ENCODE measurements at places on chromosomes 4 and X.

- DNase-seq, result peak; percentile 66
Measured at GRCh38 chr4:41692717-41693345, 55.7 kb downstream of the PHOX2B start.

DNA sequence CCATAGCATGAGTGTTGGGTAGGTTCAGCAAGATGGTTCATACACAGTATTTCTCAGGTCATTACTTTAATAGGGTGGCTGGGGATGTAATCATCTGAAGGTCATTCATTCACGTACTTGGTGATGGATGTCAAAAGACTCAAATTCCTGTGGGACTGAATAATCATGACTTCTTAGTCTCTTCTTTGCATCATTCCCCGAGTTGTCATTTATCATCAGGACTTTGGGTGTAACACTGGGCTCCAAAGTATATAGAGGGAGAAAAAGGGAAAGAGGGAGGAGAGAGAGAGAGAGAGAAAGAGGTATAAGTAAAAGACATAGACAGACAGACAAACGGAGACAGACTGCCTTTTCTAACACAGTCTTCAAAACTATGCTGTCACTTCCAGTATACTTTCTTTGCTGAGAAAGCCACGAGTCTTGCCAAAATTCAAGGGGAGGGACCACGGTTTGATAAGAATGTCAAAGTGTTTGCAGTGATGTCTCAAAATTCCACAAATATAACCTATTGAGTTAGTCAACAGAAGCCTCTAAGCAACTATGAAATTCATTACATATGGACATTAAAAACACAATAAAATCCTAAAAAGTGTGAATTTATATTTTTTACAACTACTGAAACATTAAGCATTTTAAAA lies 55.9 kb downstream of the UGT2A3 start:
- DNase-seq, result no peak

GRCh38 chrX:148448686-148449085 lies 51.7 kb upstream of the AFF2 start:
- DNase-seq, result no peak

DNA sequence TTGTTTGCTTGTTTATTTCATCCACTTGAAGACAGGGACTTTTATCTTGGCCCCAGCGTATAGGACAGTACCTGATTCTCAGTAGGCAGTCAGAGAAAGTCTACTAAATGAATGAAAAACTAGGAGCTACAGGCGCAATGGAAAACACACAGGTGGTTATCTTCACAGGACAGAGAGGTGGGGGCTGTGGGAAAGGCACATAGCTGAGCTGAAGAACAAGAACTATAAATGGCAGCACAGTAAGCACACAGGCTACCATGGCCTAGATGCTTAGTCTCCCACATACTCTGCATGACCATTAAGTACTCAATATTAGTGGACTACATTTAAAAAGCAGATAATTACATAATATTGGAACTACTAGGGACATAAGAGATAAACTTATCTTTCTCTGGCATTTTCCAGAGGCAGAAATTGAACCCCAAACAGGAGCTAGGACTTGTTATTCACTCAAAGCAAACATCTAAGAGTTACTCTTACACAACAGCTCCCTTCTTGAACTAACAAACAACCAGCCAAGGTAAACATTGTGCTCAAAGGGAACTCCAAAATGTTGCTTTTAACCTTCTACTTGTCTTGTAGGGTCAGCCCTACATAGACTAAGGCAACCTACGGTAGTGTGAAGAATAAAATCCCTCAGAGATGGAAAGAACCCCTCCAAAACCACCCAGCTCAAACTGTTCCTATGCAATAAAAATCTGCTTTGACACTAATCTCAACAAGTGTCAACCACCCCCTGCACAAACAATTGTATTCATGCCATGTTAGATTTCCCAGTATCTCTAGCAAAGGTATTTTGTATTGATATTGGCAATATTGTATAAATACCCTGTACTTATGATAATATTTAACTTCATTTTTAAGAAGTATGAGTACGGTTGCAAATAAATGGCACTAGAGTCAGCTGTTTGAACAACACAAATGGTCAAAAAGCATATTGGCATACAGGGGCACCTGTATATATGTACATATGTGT lies 593.6 kb downstream of the KLHL13 start:
- DNase-seq, result no peak

DNA sequence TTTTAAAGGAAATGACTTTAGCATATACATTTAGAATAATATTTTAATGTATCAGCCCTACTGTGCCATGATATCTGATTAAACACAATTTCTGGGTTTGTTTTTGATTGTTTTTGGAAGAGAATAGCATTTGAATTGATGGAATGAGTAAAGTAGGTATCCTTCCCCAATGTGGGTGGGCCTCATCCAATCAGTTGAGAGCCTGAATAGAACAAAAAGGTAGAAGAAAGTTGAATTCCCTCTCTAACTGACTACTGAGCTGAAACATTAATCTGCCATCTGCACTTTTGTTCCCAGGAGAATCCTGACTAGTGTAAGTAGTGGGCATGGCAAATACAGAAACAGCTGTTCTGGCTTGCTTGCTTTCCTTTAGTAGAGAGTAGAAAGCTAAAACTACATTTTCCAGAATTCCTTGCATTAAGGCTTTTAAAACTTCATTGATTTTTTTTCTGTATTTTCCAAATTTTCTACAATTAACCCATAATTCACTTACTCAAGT lies 9.7 kb upstream of the SEC24D start:
- DNase-seq, result no peak

- no peak for DNase-seq
Measured at GRCh38 chr4:182062458-182062857, 180.7 kb upstream of the TENM3 start.

- DNase-seq, result no peak
Measured at GRCh38 chrX:39766085-39766726, 331.6 kb downstream of the BCOR start.

DNA sequence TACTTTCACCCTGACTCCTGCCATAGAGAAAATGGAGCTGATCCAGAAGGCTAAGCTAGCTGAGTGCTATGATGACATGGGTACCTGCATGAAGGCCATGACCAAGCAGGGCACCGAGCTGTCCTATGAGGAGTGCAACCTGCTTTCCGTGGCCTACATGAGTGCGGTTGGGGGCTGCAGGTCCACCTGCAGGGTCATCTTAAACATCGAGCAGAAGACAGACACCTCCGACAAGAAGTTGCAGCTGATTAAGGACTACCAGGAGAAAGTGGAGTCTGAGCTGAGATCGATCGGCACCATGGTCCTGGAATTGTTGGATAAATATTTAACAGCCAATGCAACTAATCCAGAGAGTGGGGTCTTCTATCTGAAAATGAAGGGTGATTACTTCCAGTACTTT lies 438.0 kb downstream of the TMA16 start:
- no peak for DNase-seq

DNA sequence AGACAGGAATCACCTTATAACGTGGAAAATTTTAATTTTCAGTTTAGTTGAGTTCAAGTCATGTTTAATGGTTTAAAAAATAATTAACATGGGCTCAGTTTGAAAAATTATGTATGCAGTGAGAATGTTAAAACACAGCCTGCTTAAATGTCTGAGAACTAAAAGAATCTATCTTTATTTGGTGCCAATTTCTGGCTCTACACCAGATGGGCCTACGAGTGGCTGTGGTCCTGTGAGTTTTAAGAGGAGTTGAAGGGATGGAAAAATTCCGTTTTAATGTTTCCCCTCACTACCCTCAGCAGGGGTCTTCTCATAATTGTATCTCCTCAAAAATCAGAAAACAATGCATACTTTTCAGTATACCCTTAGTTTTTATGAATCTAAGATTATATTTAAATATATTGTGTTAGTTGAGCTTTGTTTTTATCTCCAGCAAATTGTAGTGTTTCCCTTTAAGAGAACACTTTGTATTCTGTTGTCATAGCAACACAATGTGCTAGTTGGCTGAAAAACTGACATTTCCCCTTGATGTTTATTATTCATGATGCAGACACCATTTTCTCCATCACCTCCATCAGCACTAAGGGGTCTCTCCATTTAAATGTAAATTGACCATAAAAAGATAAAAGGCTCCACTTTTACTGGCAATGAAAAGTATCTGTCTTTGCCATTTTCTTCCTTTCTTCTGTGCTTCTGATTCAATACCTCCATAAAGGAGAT lies 393.5 kb upstream of the GRIA3 start:
- no peak for DNase-seq

DNA sequence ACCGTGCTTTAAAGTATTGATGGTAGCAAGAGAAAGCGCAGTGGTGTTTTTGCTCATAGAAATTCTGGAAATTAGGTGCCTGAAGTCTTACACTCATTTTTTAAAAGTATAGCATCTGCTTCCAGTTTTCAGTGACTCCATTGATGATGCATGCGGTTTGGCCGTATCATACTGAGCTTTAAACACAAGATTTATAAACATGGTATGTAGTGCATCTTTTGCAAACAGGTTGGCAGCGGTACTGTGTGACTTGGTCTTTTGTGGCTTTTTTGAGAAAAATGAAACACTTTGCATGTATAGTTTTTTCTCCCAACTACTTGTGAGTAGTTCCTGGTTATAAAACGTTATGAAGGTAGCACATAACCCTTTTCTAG lies 2.0 kb downstream of the DDX3X start:
- DNase-seq, result peak; percentile 62

GRCh38 chr4:76624931-76625715 lies 190.1 kb downstream of the SHROOM3 start:
- DNase-seq, result no peak

DNA sequence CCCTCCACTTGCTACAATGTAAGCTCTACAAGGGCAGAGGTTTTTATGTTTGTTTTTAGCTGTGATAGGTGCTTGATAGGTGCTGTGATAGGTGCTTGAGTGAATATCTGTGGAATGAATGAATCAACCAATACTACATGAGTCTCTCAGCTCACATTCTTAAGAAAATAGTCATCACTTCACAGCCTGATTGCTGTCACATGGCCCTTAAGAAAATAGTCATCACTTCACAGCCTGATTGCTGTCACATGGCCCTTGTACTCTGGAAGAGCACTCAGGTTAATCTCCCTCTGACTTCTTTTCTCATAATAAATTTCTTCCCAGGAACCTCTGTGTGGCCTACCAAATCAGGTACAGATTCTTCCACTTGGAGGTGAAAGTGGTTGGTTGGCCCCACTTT lies 335.2 kb downstream of the TENM3 start:
- peak; percentile 88 for DNase-seq

- DNase-seq, result no peak
Measured at GRCh38 chr4:132063829-132064228, 1085.3 kb upstream of the PCDH10 start.

GRCh38 chr4:24722026-24722568 lies 73.3 kb upstream of the SOD3 start:
- DNase-seq, result no peak

DNA sequence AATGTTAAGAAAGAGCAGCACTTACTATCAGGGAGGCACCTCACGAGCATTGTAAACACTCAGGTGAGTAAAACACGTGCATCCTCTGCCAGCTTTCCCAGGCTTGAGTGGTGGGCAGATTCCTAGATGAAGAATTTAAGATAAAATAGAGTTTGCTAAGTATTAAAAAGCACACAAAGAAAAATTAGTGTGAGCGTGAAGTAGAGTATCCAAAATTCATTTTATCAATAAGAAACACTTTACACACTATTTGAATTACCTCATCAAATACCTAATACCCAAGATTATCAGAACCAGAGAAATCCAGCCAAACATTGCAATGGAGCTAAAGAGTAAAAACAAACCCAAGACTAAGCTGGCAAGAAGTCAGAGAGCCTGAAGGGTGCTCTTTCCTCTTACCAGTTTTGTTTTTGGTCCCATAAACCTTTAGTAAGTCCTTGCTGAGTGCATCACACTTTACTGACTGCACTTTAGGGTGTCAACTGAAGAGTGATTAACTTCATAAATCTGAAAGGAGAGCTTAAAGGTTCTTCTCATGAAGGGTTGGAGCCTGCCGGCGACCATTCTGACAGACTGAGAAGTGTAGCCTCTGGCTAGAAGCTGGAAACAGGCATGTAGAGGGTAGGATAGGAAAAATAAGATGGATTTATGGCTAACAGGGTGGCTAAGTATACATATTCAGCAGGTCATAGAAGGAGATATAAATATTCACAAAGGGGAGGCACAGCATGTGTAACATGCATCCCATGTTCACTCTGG lies 151.1 kb downstream of the SLC7A11 start:
- no peak for DNase-seq

All from RKO (cell line).